ENCODE measurements at places on chromosomes 4 and X.
A peak's percentile ranks its signal among the peaks of the same experiment; 100 is the strongest.

DNA sequence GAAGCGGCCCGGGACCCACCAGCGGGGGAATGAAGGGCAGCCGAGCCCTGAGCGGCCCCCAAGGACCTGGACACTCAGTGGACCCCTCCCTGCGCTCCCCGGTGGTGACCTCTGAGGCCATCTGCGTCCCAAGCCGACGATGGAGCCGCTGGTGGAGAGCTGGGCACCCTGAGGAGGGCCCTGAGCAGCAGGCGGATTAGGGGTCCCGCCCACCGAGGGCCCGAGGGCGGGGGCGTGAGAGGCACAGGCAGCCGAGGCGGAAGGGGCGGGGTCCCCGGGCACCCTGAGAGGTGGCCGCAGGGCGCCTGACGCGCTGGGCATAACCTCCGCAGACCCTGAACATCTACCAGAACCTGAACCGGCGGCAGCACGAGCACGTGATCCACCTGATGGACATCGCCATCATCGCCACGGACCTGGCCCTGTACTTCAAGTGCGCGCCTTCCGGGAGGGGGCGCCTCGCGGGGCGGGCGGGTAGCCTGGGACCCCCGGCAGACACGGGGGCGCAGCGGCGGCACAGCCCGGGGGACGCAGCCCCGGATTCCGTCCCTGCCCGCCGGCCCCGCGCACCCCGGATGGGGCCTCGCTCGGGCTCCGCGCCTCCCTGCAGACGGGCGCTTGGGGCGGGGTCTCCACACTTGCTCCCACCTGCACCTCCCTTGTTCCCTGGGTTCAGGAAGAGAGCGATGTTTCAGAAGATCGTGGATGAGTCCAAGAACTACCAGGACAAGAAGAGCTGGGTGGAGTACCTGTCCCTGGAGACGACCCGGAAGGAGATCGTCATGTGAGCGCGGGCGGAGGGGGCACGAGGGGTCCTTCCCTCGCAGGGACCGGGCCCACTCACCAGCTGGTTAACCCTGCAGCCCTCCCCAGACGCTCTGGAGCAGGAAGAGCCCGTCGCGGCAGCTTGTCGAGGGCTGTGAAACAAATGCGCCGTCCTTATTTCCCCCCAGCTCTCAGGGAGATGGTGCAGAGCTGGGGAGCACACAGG, 10.3 kb downstream of the ATP5ME start:
- peak; percentile 84 for DNase-seq

DNA sequence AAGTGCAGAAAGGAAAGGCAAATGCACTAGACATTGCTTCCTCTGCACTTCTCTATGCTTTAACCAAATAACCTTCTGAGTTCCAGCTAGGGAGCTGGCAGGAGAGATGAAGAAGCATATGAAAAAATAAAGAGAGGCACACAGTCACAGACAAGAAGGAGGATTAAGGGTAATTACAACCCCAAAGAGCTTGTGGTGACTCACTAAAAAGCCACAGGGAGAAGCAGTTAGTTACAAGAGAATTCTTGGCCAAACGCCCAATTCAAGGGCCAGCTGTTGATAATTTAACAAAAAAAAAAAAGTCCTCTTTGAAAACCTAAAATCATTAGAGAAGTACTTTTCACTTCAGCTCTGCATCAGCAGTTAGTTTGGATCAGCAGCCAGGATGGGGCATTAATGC, 478.0 kb downstream of the KCNIP4 start:
- DNase-seq = no peak

DNA sequence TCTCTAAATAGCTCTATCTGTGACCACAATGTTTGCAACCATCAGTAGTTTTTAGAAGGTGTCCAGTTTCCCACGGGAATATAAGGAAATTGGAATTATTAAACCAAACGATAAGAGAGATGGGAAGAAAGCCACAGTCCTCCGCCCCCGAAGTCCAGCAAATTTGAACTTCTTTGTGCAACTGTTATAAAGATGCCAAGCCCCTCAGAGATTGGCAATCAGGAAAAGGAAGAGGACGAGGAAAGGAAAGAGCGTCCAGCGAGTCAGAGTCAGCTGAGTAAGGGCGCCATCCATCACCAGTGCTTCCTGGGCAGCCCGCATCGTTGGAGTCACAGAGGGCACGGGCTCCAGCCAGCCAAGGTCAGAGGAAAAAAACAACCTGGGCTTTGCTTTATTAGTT, 35.7 kb downstream of the LDB2 start:
- no peak for DNase-seq

- DNase-seq = no peak
These were observed 120.6 kb upstream of the EDNRA start for GRCh38 chr4:147360301-147360700.

GRCh38 chr4:152585023-152585441, 49.1 kb upstream of the FBXW7 start:
- DNase-seq = no peak

GRCh38 chr4:130479020-130479419, 1383.1 kb downstream of the C4orf33 start:
- DNase-seq = no peak

DNA sequence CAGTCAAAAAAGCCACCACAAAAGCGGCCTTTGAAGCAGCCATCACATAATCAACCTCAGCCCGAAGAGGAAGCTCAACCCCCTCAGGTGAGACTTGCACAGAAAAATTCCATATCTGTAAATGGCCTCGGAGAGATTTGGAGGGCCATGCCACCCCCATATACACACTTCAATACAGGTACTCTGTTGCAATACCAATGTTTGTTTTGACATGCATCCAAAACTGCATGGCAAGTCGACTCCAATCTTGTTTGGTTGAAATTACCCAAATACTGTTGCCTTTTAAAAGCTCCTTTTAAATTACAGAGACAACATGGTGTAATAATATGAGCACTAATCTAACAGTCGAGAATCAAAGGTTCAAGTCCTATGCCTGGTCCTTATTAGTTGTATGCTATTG, 5.9 kb downstream of the ENAM start:
- no peak for DNase-seq

- no peak for DNase-seq
These were observed 30.2 kb upstream of the CCNG2 start for GRCh38 chr4:77126809-77127208.

- no peak for DNase-seq
These were observed 350.4 kb downstream of the RAB28 start for GRCh38 chr4:13133700-13134099.

Data from activated naive CD4-positive, alpha-beta T cell treated with anti-CD3 and anti-CD28 coated beads, Interleukin-2, amount 50 U/mL, for 16 hours (primary cell).